Stimulated activated CD4-positive, alpha-beta T cell treated with anti-CD3 and anti-CD28 coated beads, TNF-alpha, amount 100 ng/mL, for 1 hour (primary cell): ENCODE measurements at places on chromosomes 5 and 9.

DNA sequence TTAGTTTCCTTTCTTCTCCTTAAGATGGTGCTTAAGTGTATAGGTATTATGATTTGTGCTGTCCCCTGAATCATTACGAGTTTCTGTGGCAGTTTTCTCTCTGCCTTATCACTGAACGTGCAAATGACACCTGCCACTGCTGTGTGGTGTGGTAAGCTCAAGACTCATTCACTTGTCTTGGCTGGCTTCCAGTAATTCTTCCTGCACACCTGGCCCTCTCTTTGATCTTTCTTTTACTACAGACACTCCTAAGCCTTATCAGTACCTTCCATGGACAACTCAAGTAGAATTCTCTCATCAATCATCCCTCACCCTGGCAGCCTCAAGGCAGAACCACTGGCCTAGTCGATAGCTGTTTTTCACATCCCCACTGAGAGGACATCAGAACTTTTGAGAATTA lies 82.6 kb upstream of the ADAMTS19 start:
- no peak for DNase-seq

DNA sequence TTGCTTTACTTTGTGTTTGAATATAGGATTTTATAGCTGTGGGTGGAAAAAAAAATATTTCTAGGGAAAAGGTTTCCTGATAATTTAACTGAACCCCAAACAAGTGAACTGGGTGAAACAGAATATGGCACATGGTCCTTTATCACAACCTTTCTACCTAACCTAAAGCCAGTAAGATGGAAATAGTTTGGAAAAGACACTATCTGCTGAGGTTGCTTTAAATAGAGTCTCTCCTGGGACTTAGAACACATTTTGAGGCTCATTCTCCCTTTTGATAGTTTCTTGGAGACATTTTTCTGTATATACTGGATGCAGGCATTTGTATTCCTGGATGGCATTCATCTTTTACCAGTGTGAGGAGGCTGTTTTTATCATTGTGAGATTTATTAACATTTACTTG lies 39.4 kb downstream of the BASP1 start:
- no peak for DNase-seq

DNA sequence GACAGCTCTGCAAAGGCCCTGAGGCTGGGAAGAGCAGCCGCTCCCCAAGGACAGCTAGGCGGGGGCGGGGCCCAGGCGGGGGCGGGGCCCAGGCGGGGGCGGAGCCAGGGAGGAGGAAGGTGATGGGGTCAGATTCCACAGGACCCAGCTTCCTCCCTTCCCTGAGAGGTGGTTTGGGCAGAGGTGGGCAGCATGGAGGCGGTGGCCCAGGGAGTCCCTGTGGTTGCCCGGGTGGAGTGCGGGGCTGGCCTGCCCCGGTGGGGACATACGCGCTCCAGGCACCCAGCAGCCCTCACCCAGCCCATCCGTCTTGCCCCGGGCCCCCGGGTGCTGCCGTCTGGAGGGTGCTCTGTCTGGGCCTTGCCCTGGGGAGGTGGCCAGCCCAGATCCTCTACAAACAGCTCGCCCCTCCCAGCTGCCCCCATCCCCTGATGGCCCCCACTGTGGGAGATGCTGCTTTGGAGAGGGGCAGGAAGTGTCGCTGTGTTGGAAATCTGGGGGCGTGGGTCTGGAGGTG lies 11.0 kb upstream of the RNU6ATAC start:
- no peak for DNase-seq

GRCh38 chr9:121889990-121890563 lies 203.0 kb downstream of the TTLL11 start:
- DNase-seq = no peak

DNA sequence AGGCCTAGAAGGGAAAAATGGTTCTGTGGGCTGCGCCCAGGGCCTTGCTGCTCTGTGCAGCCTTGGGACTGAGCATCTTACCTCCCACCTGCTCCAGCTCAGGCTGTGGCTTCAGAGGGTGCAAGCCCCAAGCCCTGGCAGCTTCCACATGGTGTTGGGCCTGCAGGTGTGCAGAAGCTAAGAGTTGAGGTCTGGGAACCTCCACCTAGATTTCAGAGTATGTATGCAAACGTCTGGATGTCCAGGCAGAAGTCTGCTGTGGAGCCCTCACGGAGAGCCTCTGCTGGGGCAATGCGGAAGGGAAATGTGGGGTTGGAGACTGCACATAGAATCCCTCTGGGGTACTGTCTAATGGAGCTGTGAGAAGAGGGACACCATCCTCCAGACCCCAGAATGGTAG lies 36.0 kb downstream of the FBXL7 start:
- no peak for DNase-seq

- DNase-seq = no peak
Measured at GRCh38 chr9:18438300-18438925, 35.5 kb upstream of the ADAMTSL1 start.

- no peak for DNase-seq
Measured at GRCh38 chr9:119758241-119758640, 389.0 kb upstream of the BRINP1 start.

- no peak for DNase-seq
Measured at GRCh38 chr5:15241216-15241821, 258.7 kb upstream of the FBXL7 start.

DNA sequence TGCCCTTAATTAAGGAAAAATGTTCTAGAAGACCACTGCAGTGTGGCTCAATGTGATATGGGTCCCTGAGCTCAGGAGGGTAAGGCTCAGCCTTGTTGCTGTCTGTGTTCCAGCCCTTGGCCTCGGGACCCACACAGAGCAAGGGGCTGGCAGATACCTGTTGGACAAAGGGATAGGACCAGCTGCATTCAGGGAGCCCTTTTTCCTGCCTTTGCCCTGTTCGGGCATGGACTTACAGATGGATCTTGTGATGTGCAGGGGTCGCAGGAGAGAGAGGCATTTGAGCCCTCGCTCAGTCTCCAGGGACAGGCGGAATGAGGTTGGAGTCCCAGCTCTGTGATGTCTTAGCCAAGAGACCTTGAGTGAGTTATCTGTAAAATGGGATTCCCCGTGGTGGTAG lies 12.1 kb upstream of the BOD1 start:
- no peak for DNase-seq

DNA sequence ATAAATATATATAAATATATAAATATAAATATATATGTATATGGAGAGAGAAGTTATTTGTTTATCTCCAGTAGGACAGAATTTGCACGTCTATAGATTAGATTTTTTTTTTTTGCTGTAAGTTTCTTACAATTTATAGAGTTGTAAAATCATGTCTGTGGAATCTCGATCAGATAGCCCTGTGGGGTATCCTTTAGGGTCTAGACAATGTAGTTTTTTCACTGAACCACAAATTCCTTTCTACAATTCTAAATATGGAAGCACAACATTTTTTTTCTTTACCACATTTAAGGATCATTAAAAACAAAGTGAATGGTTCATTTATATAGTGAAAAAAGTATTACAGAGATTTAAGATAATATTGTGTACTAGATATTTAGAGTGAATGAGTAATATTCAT lies 384.2 kb upstream of the ZNF608 start:
- DNase-seq = no peak

- no peak for DNase-seq
Measured at GRCh38 chr9:109245310-109245897, 75.5 kb downstream of the EPB41L4B start.

GRCh38 chr5:154486427-154486866 lies 8.4 kb upstream of the HAND1 start:
- DNase-seq = no peak
